Activated CD4-positive, alpha-beta T cell treated with anti-CD3 and anti-CD28 coated beads, Interleukin-2, Interleukin-4, amounts not matched to agents 100 ng/mL and 50 ng/mL, durations not matched to agents 16 hours and 8 hours (primary cell): ENCODE measurements at places on chromosomes 3 and 15.

GRCh38 chr3:182937293-182938051 is 42.9 kb downstream of the DCUN1D1 start:
- no peak for DNase-seq

- DNase-seq, result no peak
These were observed 74.5 kb upstream of the ZPLD1 start for GRCh38 chr3:102360183-102360860.

DNA sequence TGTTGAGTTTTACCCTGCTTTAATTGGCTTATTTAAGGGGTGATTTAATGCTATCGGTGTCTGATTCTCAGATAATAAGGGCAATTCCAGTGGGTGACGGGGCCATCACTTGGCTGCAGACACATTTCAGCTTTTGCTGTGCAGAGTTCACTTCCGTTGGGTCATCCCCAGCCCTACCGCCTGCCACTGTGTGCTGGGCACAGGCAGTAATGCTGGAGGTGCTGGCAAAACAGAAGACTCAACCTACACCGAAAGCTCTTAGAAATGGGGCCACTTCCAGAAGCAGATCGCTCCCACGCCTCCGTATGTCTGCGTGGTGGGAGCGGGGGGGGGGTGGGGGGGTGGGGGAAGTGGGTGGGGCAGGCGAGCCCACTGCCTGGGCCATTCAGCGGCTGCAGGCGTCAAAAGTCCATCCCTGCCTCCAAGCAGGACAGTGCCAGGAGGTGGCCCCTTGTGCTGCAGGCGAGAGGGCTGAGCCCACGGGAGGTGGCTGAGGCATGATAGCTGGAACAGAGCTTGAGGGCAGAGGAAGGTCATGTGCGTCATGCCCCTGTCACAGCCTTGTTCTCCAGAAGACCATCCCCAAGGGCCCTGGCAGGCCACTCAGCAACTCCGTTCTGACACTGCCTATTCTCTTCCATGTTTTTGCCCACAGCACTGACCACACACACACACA is 128.3 kb downstream of the ATP10A start:
- no peak for DNase-seq

DNA sequence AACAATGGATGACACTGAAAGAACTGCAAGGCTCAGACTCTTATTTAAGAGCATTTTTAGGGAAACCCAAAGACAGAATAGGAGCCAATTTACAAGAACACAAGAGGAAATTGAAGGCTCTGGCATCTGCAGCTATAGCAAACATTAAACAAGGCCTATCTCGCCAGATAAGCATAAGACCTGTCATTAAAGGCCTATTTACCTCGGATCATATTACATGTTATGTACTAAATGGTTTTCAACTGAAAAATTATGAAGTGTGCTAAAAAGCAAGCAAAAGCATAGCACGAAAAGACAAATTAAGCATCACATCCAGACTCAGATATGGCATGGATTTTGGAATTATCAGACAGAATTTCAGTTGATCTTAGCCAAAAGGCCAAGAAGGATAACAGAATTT is 617.1 kb downstream of the SQOR start:
- DNase-seq, result no peak

- DNase-seq, result no peak
These were observed 345.3 kb downstream of the CHST2 start for GRCh38 chr3:143464850-143465249.

GRCh38 chr15:32679298-32679690 is 37.8 kb downstream of the SCG5 start:
- no peak for DNase-seq

- DNase-seq, result no peak
These were observed 76.3 kb downstream of the ATP8B4 start for GRCh38 chr15:50042775-50043174.

DNA sequence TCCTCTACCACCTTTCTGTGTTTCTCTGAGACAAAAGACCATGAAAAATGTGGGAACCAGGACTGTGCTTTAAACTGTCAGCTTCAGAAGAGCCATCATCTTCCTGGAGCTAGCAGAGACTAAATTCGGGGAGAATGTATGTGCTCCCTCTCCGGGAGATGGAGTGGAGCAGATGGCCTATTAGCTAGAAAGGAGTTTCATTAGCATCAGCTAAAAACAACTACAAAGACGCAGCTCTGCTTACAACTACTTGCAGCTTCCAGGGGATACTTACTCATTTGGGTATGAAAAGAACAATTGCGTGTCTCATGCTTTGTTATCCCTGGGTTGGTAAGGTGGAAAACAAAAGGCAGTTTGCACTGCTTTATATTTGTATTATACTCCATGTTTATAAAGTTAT is 159.6 kb downstream of the MFSD1 start:
- DNase-seq, result no peak

GRCh38 chr15:100919481-100920405 is 586 bp downstream of the LRRK1 start:
- no peak for DNase-seq
